ENCODE measurements at places on chromosomes 12 and 14. TPM values are rescaled to one million over a fixed set of nuclear protein-coding genes. Genes with fewer than 3 reads are reported as not detected.

GRCh38 chr14:65928995-65929394, 516.5 kb downstream of the FUT8 start:
- H3K4me1 ChIP-seq, result no peaks in the 10 kb centered on the region
- no peak for DNase-seq
- H3K27ac ChIP-seq, result no peak overlapping the region
- H3K36me3 ChIP-seq, result no peaks in the 10 kb centered on the region
- no peaks in the 10 kb centered on the region for H3K27me3 ChIP-seq
- no peak overlapping the region for H3K4me3 ChIP-seq

DNA sequence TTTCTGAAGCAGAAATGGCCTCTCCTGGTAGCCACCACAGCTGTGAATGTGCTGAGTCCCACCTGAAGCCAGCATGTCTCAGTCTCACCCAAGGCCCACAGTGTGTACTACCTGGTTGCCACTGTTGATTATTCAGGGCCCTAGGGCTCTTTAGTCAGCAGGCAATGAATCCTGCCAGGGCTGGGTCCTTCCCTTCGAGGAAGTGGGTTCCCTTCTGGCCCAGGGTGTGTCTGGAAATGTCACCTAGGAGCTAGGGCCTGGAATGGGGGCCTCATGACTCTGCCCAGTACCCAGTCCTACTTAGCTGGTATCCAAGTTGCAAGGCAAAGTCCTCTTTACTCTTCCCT, 207.4 kb downstream of the SYNE2 start:
- no peak overlapping the region for H3K4me3 ChIP-seq
- H3K36me3 ChIP-seq, result peaks cover 3% of the 10 kb centered on the region
- no peak overlapping the region for H3K27ac ChIP-seq
- no peak for DNase-seq

DNA sequence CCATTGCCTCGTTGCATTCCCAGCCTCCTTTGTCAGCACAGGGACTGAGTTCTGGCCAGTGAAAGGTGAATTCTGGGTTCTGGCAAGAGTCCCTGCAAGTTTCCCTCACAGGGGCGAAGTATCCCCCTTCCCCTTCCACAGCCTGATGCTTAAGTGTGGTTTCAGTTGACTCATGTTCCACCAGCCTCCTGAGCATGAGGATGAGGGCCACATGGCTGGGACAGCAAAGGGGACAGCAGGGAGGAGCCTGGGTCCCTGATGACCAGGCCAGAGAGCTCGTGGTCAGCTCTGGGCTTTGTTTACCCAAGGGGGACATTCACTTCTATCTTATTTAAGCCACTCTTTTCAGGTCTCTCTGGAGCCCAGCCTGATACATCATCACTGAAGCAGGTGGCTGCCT, 36.5 kb downstream of the CACNA2D4 start:
- no peak for DNase-seq
- no peaks in the 10 kb centered on the region for H3K36me3 ChIP-seq
- H3K4me1 ChIP-seq, result no peaks in the 10 kb centered on the region
- H3K4me3 ChIP-seq, result no peak overlapping the region
- H3K27ac ChIP-seq, result no peak overlapping the region
- H3K27me3 ChIP-seq, result no peaks in the 10 kb centered on the region

DNA sequence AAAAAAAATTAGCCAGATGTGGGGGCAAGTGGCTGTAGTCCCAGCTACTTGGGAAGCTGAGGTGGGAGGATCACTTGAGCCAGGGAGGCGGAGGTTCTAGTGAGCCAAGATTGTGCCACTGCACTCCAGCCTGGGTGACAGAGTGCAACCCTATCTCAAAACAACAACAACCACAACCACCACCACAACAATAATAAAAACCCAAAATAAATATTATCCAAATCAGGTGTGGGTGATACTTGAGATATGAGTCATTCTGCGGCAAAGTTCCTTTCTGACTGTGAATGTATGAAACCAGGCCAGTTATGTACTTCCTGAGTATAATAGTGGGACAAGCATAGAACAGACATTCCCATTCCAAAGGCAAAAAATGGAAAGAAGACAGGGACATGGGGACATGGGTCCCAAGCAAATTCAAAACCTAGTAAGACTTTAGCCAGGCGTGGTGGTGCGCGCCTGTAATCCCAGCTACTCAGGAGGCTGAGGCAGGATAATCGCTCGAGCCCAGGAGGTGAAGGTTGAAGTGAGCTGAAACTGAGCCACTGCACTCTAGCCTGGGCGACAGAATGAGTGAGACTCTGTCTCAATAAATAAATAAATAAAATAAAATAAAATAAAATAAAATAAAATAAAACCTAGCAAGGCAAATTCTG, 9.7 kb upstream of the ERC1 start:
- no peaks in the 10 kb centered on the region for H3K4me1 ChIP-seq
- no peaks in the 10 kb centered on the region for H3K27me3 ChIP-seq
- no peak overlapping the region for H3K4me3 ChIP-seq
- no peak overlapping the region for H3K27ac ChIP-seq
- no peak for DNase-seq
- H3K36me3 ChIP-seq, result no peaks in the 10 kb centered on the region

GRCh38 chr12:124864326-124864752, 675 bp upstream of the SCARB1 start:
- peak overlapping the region; percentile 42 for H3K27ac ChIP-seq
- peak overlapping the region; percentile 98 for H3K4me3 ChIP-seq
- H3K36me3 ChIP-seq, result no peaks in the 10 kb centered on the region
- peaks cover 28% of the 10 kb centered on the region for H3K4me1 ChIP-seq

GRCh38 chr12:62098132-62098531, 162.1 kb upstream of the USP15 start:
- H3K36me3 ChIP-seq, result no peaks in the 10 kb centered on the region
- DNase-seq, result no peak
- no peak overlapping the region for H3K4me3 ChIP-seq
- H3K4me1 ChIP-seq, result peaks cover 6% of the 10 kb centered on the region
- no peak overlapping the region for H3K27ac ChIP-seq

DNA sequence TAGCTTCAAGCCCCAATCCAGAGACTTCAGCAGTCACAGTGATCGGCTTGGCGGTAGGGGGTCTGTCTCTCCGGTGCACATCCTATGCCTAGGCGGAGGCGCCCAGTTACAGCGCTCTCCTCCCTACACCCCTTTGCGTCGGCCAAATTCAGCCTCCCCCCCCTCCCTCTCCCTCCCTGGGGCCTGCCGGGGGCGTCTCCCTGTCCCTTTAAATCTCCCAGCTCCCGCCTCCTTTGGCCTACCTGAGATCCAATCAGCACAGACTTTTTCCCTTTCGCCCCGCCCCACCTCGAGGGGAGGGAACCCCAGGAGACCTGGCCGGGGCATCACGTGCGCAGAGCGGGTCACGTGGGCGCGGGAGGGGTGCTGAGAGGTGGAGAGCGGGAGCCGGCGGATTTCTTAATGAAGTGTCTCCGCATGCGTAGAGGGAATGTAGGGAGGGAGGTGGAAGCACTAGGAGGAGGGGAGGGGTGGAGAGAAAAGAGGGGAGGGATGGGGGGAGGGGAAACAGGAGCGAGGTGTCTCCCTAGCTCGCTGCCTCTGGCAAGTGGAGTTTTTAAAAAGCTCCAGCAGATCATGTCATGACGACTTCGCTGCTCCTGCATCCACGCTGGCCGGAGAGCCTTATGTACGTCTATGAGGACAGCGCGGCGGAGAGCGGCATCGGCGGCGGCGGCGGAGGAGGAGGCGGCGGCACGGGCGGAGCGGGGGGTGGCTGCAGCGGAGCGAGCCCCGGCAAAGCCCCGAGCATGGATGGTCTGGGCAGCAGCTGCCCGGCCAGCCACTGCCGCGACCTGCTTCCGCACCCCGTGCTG, at the start of gene HOXC13:
Gene HOXC13, plus strand, starts transcription at position 506 of the 815 bp plus-strand sequence. Its CDS starts 76 bp downstream, at position 582.
- DNase-seq, result no peak
- no peaks in the 10 kb centered on the region for H3K4me1 ChIP-seq
- peak within 1 kb of the TSS; percentile 37 for H3K4me3 ChIP-seq
- H3K36me3 ChIP-seq, result no peaks in the 10 kb centered on the region
- H3K27me3 ChIP-seq, result peaks cover 56% of the 10 kb centered on the region

DNA sequence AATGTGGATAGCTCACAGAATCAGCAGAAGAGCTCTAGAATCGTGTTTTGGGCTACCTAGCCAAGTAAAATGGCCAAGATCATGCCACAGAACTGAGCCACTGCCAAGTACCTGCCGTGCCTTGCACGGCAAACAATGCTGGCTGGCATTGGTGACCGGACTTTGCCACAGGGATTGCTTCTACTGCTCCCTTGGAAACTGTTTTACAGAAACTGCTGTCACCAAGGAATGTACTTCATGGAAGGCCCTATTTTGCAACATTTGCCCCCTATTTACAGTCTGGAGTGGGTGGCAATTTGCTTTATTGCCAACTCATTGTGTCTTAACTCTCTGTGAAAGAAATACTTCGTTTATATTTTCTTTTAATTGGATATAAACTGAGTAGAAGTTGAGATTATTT, 49.0 kb downstream of the BORCS5 start:
- H3K4me1 ChIP-seq, result peaks cover 24% of the 10 kb centered on the region
- H3K36me3 ChIP-seq, result no peaks in the 10 kb centered on the region
- no peaks in the 10 kb centered on the region for H3K27me3 ChIP-seq
- no peak overlapping the region for H3K27ac ChIP-seq

GRCh38 chr14:61598980-61599379, 96.3 kb upstream of the HIF1A start:
- no peak overlapping the region for H3K27ac ChIP-seq
- DNase-seq, result no peak
- H3K4me1 ChIP-seq, result peaks cover 32% of the 10 kb centered on the region
- no peaks in the 10 kb centered on the region for H3K27me3 ChIP-seq

GRCh38 chr12:45915405-45915804, 75.0 kb downstream of the SCAF11 start:
- H3K4me1 ChIP-seq, result no peaks in the 10 kb centered on the region
- H3K27me3 ChIP-seq, result no peaks in the 10 kb centered on the region
- H3K27ac ChIP-seq, result no peak overlapping the region
- no peak overlapping the region for H3K4me3 ChIP-seq
- DNase-seq, result no peak
- H3K36me3 ChIP-seq, result peaks cover 10% of the 10 kb centered on the region

GRCh38 chr14:56124327-56124726, 6.1 kb downstream of the PELI2 start:
- no peaks in the 10 kb centered on the region for H3K27me3 ChIP-seq
- no peak overlapping the region for H3K27ac ChIP-seq
- peaks cover 59% of the 10 kb centered on the region for H3K4me1 ChIP-seq
- no peak overlapping the region for H3K4me3 ChIP-seq
- no peak for DNase-seq
- H3K36me3 ChIP-seq, result no peaks in the 10 kb centered on the region

DNA sequence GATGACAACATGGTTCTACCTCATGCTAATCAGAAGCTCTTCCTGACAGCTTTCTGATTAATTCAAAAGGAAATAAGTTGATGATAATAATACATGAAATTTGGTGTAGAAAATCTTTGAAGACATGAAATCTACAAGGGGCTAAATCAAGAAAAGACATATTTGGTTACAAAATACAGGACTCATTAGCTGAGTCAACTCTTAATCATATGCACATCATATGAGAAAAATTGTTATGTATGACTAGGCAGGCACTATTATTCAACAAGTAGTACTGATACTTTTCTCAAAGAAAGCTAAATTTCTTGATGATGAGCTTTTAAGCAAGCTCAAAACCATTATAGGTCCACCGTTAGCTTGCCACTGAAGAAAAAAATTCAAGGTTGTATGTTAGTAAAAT, 7.1 kb downstream of the ABCC9 start:
- H3K4me3 ChIP-seq, result no peak overlapping the region
- H3K27ac ChIP-seq, result no peak overlapping the region
- no peak for DNase-seq

DNA sequence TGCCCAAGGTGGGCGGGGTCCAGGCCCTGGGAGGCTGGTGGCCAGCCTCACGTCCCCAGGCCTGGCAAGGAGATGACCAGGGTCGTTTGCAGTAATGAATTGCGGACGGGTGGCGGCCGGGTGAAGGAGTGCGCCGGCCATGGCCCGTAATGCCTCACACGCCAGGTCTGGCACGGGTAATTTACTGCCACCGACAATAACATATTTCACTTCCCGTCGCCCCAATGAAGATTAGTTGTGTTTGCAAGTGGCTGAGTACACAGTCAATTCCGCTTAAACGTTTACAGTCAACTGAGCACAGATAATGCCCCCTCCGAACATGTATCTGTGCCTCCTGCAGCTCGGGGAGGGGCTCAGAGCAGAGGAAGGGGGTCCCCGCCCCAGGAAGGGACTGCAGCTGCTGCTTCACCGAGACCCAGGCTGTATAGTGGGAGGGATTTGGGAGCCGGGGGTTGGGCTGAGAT, 48.3 kb downstream of the MVK start:
- no peak for DNase-seq
- H3K4me3 ChIP-seq, result no peak overlapping the region
- H3K4me1 ChIP-seq, result no peaks in the 10 kb centered on the region
- H3K27ac ChIP-seq, result no peak overlapping the region

DNA sequence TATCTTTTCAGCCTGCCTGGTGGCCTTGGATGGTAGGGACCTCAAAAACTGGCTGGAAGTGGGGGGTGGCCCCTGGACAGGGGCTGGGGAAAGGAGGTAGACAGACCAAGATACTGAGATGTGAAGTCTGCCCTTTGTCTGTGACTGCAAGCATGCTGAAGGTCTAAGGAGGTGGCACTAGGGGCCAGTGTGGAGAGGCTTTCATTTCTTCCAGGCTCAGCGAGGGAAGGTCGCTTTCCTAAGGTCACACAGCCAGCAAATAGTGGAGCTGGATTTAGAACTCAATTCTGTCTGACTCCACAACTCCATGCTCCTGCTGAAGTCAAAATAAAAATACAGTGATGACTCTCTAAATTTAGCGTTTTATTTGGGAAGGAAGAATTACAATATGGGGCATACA, 11.3 kb upstream of the PLBD2 start:
- no peaks in the 10 kb centered on the region for H3K27me3 ChIP-seq
- no peaks in the 10 kb centered on the region for H3K36me3 ChIP-seq
- no peak for DNase-seq
- H3K27ac ChIP-seq, result no peak overlapping the region
- no peak overlapping the region for H3K4me3 ChIP-seq
- H3K4me1 ChIP-seq, result no peaks in the 10 kb centered on the region

- no peaks in the 10 kb centered on the region for H3K27me3 ChIP-seq
- peak overlapping the region; percentile 67 for H3K27ac ChIP-seq
- H3K36me3 ChIP-seq, result no peaks in the 10 kb centered on the region
- DNase-seq, result peak; percentile 57
- H3K4me1 ChIP-seq, result peaks cover 6% of the 10 kb centered on the region
These were observed 43.9 kb downstream of the SSPN start for GRCh38 chr12:26239122-26239851.

GRCh38 chr12:53890081-53890480, 48.5 kb upstream of the HOXC13 start:
- H3K36me3 ChIP-seq, result no peaks in the 10 kb centered on the region
- H3K4me1 ChIP-seq, result no peaks in the 10 kb centered on the region
- H3K27me3 ChIP-seq, result no peaks in the 10 kb centered on the region
- DNase-seq, result no peak
- no peak overlapping the region for H3K27ac ChIP-seq

Gene CMTM5
- not detected for total RNA-seq

Gene TOMM20L
- not detected for total RNA-seq

Gene ANO2
- 6.7 TPM for total RNA-seq

Gene TAS2R7
- total RNA-seq, result not detected

Gene ALKBH1
- 7.2 TPM for total RNA-seq

Gene PIWIL1
- total RNA-seq, result not detected

Gene SIX6
- not detected for total RNA-seq

Gene KLRC3
- total RNA-seq, result not detected

Gene FAM186B
- total RNA-seq, result 0.54 TPM

Data from thoracic aorta (tissue), 2 donors.